Stimulated activated CD4-positive, alpha-beta T cell treated with anti-CD3 and anti-CD28 coated beads, Interleukin-15, amount 100 ng/mL, for 1 hour (primary cell): ENCODE measurements at places on chromosomes 5 and 9.

GRCh38 chr9:122810306-122810946 is 10.5 kb downstream of the OR1K1 start:
- DNase-seq: peak; percentile 42

DNA sequence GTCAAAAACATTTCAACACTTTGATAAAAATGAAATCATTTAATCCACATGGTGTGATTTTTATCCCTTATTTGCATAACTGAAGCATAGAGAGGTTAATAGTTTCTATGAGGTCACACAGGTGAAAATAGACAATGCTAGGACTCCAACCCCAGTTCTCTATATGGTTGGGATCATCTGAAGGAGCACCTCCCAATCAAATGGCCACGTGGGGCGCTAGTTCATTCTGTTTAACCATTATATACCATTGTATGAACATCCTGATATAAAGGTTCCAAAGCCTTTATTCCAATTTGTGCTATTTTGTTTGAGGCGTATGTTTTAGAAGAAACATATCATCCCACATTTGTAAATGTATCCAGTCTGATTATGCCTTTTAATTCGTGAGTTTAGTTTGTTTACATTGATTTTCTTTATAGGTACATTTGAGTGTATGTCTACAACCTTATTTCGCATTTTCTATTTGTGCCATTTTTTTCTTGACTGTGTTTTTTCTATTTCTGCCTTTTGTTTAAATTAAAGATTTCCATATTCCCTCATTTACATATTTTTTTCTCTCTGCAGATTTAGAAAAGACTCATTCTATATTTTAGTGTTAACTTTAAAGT is 1092.0 kb downstream of the MAT2B start:
- no peak for DNase-seq

DNA sequence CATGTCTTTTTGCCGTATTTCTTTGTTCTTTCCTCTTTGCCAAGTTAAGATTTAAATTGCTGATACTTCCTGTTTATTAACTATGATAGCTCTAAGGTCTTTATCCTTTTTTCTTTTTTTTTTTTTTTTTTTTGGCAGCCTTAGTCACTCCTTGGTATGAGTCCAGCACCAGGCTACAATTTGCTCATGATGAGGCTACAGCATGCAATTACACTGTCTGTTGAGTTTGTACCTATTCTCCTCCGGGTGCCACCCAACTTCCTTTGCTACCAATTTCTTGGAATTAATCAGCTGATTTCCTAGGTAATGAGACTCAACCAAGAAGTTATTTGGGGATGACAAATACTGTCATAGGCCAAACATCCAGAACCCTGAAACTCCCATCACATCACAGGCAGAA is 25.5 kb downstream of the ACTL7B start:
- DNase-seq: no peak

DNA sequence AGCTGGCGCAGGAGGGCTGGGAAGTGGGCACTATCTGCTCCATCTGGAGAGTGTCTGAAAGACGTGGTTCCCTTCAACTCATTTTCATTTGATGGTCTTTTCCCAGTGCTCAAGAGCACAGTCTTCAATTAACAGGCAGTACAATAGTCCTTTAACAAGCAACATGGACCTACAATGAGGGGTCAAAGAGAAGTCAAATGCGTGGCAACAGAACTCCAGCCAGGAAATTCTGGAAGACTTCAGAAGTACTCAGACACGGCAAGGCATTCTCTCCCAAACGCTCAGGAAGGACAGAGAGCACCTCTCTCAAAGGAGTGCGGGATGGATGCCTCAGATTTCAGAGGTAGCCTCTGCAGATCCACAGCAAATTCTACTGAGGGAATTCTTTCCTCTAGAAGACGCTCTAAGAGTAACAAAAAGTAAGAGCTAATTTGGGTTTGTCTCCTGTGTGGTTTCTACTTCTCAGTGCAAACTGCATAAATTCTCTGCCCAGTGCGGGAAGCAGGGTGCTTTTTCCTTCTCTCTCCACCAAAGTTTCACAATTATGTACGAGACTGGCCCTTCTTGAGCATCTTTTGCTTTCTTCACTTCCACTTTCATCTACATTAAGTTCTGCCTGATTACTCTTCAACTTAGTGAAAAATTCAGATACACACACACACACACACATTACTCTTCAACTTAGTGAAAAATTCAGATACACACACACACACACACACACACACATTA is 56.4 kb downstream of the LHFPL2 start:
- no peak for DNase-seq

DNA sequence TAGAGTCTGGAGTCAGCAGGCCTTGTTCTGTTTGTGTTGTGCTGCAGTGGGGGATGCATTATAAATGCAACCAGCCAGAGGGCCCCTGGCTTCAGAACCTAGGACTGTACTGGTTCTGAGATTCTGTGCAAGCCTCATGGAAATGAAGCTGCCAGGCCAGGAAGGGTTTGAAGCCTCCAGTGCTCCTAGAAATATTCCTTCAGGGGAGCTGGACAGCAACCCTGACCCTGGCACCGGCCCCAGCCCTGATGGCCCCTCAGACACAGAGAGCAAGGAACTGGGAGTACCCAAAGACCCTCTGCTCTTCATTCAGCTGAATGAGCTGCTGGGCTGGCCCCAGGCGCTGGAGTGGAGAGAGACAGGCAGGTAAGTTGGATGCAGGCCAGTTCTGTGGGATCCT is at the start of gene SLC4A9:
Gene SLC4A9 (plus strand): TSS at position 94 of the 400 bp plus-strand sequence. CDS start 43 bp downstream, at position 137.
- DNase-seq: no peak

GRCh38 chr9:136902259-136902821 is 16.0 kb downstream of the TRAF2 start:
- DNase-seq: peak; percentile 74

GRCh38 chr9:98899408-98900056 is 44.2 kb upstream of the COL15A1 start:
- DNase-seq: no peak

- DNase-seq: no peak
These were observed 800.6 kb downstream of the KCTD16 start for GRCh38 chr5:144971108-144971850.

GRCh38 chr5:105663671-105664070 is 2007.1 kb downstream of the EFNA5 start:
- DNase-seq: no peak

- no peak for DNase-seq
These were observed 310.2 kb downstream of the ADGRV1 start for GRCh38 chr5:90868799-90869198.

DNA sequence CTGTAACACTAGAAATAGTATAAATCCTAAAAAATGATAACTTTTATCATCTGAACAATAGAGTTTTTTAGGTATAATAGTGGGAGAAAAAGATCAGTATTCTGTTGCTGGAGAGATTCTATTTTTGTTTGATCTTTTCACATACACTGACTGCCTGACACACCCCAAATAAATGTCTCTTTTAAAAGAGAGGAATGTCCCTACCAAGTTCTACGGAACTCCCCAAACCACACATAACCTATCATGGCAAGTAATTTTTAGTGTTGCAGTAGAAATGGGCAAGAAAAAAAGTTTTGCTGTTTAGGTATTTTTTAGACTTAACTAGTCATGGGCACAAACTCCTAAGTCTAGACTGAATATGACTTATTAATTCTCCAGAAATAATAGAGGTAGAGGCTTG is 139.1 kb downstream of the ELAVL2 start:
- DNase-seq: no peak

GRCh38 chr5:177175336-177175735 is 41.8 kb downstream of the NSD1 start:
- no peak for DNase-seq

DNA sequence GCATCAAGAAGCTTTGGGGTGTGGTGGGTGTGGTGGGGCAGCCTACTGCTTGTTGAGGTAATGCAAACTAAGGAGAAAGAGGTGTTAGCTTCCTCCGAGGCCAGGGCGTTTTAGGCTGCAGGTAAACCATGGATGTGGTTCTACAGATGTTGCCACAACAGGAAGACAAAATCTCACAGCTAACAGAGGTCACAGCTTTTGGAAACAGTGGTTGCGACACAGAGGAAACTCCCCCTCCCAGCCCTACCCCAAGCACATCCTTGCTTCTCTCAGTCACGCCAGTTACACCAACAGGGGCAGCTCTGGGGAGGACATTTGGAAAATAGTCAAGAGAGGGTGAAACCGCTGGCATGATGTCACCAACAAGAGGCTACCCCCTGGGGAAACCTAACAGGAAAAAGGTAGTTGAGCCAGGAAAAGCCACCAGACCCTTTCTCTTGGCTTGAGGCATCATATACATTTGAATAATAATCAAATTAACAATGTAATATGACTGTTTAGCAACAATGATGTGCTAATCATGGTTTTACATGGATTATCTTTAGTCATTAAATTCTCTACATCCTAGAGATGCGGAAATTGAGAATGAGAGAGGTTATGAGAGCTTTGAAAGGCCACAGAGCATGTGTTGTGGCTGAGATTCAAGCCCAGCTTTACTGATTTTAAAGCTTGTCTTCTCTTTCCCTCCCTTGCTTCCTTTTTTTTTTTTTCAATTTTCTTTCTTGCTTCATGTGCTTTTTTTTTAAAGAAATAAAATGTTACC is 82.2 kb upstream of the IL12B start:
- peak; percentile 26 for DNase-seq

GRCh38 chr5:3896098-3896497 is 300.5 kb downstream of the IRX1 start:
- no peak for DNase-seq

DNA sequence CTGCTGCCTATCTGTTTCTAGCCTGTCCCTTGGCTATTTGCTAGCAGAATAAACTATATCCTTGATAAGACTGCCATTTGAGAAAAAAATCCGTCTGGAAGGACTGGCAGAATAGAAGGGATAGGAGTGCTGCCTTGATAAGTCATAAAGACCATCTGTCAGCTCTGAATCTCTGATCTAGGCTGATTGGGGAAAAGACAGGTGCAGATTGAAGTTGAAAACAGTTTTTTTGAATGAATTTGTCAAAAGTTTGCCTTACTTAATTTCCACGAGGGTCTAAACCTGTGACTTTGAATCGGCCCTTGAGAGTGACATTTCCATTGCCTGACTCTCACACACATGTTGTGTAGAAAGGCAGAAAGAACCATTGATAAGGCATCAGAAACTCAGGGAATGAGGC is 218.6 kb downstream of the MAN2A1 start:
- no peak for DNase-seq

GRCh38 chr5:132417889-132418485 is 48.5 kb downstream of the SLC22A5 start:
- no peak for DNase-seq

GRCh38 chr9:91967259-91967658 is 17.2 kb upstream of the ROR2 start:
- DNase-seq: no peak

- no peak for DNase-seq
These were observed 14.5 kb downstream of the FCN2 start for GRCh38 chr9:134895097-134895496.

DNA sequence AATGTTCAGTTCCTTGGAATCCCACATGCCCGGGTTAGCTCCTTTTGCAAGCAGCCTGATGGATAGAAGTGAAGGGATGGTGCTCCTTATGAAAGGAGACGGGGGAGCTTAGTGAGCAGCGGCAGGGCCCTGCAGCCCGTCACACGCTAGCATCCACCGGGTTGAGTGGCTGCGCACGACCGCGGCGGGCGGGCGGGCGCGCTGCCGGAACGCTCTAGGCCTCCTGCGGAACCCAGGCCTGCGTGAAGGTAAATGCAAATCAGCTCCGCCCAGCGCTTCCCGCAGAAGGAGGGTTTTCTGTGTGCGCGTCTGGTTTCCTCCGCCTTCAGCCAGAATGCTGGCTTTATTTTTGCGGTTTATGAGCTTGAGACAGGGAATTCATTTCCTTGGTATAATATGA is 19.8 kb downstream of the IL12B start:
- peak; percentile 18 for DNase-seq

- DNase-seq: no peak
These were observed 161.6 kb downstream of the BNC2 start for GRCh38 chr9:16708656-16709435.

DNA sequence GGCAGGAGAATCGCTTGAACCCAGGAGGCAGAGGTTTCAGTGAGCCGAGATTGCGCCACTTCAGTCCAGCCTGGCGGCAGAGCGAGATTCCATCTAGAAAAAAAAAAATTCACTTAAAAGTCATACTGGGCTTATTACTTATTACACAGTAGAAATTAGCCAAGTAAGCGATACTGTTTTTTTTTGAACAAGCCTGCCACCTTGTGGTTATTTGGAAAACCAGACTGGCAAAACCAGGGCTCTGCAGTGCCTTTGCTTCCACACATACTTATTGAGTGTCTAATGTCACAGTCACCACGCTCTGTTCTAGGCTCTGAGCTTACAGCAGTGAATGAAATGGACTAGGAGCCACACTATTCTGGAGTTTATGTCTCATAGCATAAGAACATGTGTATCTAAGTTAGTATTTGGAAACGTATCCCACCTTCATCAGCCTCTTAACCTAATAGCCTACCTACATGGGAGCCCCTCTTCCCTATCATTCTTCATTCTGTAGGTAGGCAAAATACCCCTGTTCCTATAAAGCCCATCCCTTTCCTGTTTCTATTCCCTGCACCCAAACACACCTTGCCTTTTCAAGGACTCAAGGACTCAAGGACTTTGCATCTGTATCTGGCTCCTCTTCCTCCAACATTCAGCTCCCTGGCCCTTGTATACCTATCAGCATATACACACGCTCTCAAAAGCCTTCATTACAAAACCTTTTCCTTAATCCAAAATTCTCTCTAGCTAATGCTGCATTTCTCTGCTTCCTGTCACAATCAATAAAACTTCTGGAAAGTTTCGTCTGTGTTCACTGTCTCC is 13.9 kb upstream of the BASP1 start:
- DNase-seq: no peak

GRCh38 chr5:35145012-35145411 is 85.3 kb downstream of the PRLR start:
- no peak for DNase-seq

DNA sequence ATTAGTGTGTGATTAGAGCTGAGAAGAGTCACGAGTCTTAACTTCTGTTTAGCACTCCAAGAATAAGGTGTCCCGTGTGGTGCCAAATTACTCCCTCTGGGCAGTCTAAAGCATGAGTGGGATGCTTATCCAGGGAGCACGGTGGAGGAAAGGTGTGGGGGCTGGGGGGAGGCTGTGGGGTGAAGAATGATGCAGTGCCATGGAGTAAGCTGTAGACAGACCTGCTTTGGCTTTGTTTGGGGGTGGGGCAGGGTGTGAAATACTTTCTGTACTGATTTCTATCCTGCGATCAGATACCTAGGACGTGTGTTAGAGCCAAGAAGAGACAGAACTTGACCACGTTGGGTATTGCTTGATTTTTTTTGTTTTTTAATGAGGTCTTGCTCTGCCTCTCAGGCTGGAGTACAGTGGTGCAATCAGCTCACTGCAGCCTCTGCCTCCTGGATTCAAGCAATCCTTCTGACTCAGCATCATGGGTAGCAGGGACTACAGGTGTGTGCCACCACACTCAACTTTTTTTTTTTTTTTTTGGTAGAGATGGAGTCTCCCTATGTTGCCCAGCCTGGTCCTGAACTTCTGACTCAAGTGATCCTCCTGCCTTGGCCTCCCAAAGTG is 232.8 kb downstream of the MAN2A1 start:
- no peak for DNase-seq
